ENCODE measurements at places on chromosomes 7 and 10.

DNA sequence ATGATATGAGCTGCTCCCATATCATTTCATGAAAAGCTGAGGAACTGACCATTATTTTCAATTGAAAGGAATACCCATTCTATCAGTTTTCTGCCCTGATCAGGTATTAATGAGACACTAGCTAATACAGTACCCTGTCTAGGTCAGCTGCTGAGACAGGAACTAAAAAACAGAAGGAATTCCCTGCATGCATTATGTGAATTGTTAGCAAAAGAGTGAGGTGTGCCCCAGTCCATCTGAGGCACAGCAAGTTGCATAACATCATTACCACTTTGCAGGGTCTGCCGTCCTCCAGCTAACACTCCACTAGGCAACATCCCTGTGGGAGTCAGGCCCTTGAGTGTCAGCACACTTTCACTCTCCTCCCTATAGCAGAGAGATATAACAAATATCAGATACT is 11.1 kb upstream of the MSS51 start:
- DNase-seq = no peak

DNA sequence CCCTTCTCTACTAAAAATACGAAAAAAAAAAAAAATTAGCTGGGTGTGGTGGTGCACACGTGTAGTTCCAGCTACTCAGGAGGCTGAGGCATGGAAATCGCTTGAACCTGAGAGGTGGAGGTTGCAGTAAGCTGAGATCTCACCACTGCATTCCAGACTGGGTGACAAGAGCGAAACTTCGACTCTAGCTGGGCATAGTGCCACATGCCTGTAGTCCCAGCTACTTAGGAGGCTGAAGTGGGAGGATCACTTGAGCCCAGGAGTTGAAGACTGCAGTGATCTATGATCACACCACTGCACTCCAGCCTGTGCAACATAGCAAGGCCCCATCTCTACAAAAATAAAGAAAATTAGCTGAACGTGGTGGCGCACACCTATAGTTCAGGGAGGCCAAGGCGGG is 1.2 kb upstream of the SPACDR start:
- DNase-seq = no peak

DNA sequence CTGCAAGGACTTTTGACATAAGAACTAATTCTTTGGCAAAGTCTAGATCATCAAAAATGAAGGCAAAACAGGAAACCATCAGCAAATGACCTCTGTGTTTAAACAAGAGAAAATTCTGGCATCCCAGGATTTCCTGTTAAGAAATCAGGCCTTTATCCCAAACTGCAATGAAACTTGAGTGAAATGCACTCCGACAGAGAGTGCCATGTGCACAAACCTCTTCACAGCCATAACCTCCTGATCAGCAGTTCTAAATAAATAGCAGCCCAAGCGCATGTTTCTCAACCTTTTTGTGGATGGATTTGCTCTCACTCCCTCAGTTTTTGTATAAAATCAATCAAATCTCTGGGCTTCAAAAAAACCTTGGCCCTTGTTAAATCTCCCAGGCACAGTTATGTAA is 107.7 kb upstream of the EEPD1 start:
- no peak for DNase-seq

- no peak for DNase-seq
These were observed 199.5 kb downstream of the ZNF438 start for GRCh38 chr10:30832001-30832748.

- DNase-seq = no peak
These were observed 214.0 kb upstream of the DKK1 start for GRCh38 chr10:52100011-52100547.

DNA sequence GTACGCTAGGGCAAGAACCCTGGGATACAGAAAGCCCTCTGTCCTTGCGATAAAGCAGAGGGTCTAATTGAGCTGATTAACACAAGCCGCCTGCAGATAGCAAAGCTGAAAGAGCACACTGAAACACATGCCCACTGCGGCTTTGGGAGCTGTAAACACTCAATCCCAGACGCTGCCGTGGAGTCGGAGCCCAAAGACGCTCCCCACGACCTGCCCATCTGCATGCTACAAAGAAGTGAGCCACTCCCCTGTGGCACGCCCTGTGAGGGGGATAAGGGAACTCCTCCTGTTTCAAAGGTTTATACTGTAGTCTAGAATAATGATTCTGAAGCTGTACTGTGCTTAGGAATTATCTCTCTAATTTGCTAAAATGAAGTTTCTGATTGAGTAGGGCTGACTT is 985.6 kb upstream of the GHITM start:
- no peak for DNase-seq

DNA sequence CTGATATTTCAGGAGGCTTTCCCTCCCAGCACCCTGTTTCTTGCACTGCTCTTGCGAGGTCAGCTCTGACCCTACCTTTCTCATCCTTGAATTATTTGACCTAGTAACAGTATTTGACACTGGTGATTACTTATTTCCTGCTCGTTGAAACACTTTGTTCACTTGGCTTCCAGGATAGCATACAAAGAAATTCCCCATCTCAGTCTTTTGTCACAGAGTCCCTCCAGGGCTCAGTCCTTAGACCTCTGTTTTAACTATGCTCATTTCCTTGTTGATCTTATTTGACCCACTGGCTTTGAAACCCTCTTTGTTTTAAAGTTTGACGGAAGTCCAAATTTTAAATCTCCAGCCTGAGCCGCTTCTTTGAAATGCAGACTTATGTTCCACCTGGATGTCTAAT is 29.9 kb downstream of the BMPR1A start:
- no peak for DNase-seq

- no peak for DNase-seq
These were observed 109.9 kb downstream of the AHR start for GRCh38 chr7:17408245-17408903.

- no peak for DNase-seq
These were observed 250.9 kb downstream of the PTEN start for GRCh38 chr10:88114368-88114767.

DNA sequence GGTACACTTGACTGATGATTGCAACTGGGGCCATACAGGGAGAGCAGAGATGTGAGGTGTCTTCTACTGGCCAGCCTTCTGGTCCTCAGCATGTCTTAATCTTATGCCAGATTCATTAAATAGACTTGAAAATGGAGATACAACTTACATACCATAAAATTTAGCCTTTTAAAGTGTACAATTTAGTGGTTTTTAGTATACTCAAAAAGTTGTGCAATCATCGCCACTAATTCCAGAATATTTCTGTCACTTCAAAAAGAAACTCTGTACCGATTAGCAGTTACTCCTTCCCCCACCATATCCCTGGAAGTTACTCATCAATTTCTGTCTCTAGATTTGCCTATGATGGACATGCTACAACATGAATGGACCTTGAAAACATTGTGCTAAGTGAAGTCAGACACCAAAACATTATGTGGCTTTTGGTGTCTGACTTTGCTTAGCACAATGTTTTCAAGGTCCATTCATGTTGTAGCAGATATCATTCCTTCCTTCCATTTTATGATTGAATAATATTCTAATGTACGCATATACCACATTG is 53.0 kb downstream of the SH2D4B start:
- DNase-seq = no peak

- no peak for DNase-seq
These were observed 8.2 kb downstream of the GHRHR start for GRCh38 chr7:30971840-30972563.

DNA sequence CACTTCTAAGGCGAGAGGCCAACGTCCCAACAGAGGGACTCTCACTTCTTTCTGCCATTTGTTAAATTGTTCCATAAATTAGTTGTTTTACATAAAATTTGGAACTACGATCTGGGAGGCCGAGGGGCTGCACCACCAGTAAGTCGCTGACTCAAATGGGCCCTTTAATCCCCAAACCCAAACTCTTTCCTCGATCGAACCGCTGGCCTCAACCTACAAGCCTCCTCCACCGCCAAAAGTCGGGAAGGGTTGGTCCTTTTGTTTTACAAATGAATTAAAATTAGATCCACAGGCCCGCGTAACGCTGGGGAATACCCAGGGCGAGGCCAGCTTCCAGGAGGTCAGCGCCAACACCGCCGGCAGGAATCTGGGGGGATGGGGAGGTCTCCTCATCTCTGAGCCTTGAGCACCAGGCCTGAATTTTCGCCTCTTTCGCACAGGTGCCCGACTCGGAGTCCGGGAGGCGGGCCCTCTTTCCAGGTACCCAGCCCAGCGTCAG is 1.2 kb upstream of the FOXI2 start:
- DNase-seq = no peak

Measured in anterior cingulate cortex (tissue), 58 donors.